ENCODE measurements at places on chromosomes 16 and 17.
A peak's percentile ranks its signal among the peaks of the same experiment; 100 is the strongest.

- no peak for DNase-seq
Observed at GRCh38 chr16:9068886-9069285, 22.6 kb upstream of the HAPSTR1 start.

- no peak for DNase-seq
Observed at GRCh38 chr16:20906341-20907255, 6.0 kb downstream of the LYRM1 start.

- DNase-seq: no peak
Observed at GRCh38 chr17:79406316-79406715, 204.5 kb downstream of the RBFOX3 start.

DNA sequence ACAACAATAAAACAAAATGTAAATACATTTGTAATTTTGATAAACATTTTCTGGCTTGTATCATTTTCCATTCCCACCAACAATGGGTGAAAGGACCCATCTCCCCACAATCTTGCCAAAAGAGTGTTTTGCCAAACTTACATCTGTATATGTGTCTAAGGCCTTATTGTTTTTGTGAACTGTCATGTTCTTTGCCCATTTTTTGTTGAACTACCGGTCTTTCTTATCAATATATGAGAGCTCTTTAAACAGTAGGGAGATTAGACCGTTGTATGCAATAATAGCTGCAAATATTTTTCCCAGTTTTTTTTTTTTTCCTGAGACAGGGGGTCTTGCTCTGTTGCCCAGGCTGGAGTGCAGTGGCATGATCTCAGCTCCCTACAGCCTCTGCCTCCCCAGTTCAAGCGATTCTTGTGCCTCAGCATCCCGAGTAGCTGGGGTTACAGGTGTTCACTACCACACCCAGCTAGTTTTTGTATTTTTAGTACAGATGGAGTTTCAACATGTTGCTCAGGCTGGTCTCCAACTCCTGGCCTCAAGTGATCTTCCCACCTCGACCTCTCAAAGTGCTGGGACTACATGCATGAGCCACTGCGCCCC is 9.6 kb upstream of the STX4 start:
- no peak for DNase-seq

GRCh38 chr17:44575403-44575802 is 18.1 kb downstream of the FZD2 start:
- DNase-seq: peak; percentile 52

DNA sequence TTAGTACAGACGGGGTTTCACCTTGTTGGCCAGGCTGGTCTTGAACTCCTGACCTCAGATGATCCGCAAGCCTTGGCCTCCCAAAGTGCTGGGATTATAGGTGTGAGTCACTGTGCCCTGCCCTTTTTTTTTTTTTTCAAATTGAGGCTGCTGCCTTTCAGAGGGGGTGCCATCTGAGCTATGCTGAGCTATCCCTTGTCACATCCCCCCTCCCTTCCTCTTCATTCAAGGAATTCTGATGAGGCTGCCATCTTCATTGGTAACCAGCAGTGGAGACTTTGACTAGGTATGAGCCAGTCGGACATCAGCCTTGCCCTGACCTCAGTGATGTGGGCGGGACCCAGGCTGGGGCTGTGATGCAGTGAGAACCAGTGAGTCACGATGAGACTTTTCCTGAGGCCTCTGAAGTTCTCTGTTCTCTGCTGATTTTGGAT is 24.4 kb upstream of the GPT2 start:
- no peak for DNase-seq

- DNase-seq: no peak
Observed at GRCh38 chr17:44310188-44310587, 1.8 kb downstream of the RUNDC3A start.

- DNase-seq: no peak
Observed at GRCh38 chr17:48506246-48506645, 24.6 kb downstream of the HOXB1 start.

- no peak for DNase-seq
Observed at GRCh38 chr17:17527534-17527933, 31.3 kb upstream of the RASD1 start.

DNA sequence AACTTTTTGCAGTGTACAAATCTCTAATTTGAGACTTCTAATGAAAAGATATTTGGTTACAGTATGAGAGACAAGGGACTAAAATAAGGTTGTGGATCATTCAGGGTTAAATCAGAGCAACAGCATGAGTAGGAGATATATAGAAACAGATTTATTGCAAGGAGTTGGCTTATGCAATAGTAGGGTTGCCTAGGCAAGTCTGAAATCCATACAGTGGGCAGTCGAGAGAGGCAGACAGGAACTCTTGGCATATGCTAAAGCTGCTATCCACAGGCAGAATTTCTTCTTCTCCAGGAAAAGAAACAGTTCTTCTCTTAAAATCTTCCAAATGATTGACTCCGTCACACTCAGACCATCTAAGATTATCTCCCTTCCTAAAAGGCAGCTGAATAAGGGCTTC is 500.8 kb downstream of the MAF start:
- DNase-seq: no peak

DNA sequence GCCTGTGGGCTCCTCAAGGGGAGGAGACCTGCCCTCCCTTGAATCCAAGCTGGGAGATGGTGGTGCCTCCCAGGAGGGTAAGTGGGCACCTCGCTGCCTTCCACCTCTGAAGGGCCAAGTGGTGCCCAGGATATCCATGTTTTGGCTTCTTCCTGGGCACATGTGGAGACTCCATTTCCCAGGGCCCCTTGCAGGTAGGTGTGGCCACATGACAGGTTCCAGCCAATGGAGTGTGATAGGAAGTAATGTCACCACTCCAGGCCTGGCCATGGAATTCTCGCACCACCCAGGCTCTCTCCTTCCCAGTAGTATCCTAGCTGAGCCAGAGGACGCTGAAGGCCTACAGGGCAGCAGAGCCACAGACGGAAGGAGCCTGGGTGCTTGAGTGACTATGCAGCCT is 17.6 kb upstream of the PEMT start:
- DNase-seq: peak; percentile 43

DNA sequence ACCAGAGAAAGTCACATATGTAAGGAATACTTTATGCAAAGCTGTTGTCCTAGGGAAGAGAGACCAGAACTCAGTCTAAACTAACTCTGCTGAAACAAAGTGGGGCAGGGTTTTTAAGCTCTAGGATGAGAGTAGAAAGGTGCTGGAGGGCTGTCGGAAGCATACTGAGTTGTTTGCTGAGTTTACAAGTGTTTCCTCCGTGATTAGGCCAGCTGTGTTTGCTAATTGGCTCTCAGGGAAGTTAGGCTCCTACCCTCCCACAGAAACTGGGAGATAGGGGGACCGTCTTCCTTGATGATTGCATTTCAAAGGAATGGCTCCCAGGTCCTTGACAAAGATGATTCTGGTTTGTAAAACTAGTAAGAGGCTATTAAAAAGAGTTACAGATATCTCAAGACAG is 24.4 kb upstream of the CRYM start:
- no peak for DNase-seq

DNA sequence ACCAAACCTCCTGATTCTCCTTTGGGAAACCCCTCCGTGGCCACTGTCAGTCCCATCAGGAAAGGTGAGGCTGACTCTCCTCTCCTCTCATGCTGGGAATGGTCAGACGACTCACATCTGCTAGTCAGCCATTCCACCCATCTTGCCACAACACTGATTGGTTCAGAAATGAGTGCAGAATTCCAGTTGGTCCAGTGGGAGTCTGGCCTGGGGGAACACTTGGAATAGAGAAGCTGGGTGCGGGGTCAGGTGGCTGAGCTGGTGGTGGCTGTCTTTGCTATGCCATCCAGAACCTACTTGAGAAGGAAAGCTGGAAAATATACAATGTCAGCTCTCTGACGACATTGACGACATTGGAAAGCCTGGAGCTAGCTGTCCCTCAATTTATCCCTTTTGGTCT is 23.6 kb upstream of the PLLP start:
- no peak for DNase-seq

DNA sequence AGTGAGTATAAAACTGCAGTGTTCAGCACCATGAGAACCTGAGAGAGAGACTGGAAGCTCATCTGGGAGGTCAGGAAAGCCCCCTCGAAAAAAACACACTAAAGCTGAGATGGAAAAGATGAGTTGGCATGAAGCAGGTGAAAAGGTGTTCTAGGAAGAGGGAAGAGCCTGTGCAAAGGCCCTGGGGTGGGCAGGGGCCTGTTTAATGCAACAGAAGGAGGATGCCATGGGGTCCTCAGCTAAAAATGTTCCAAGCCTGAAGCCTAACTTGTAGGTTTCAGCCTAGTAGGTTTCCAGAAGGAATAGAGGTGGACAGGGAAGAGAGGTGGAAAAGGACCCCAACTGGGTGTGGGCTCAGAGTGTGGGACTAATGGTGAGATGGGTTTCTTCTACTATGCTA is 242.3 kb upstream of the ZFHX3 start:
- no peak for DNase-seq

DNA sequence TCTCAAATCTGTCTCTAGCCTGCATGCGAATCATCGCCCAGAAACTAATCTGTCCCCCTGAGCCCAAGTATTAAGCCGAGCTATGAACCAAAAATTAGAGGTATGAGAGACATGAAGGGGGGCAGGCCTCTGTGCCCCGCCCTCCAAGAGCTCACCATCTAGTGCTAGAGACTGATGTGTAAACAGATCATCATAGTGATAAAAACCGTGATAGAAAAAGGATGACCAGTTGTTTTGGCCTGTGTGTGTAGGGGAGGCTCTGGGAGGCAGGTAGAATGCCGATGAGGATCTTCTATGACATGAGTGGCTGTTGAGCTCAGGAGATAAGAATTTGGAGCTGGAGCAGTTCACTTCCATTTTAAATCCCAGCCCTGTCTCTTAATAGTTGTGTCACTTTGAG is 89.1 kb upstream of the TBX2 start:
- DNase-seq: no peak

- DNase-seq: no peak
Observed at GRCh38 chr17:65598746-65599145, 37.3 kb upstream of the AXIN2 start.

DNA sequence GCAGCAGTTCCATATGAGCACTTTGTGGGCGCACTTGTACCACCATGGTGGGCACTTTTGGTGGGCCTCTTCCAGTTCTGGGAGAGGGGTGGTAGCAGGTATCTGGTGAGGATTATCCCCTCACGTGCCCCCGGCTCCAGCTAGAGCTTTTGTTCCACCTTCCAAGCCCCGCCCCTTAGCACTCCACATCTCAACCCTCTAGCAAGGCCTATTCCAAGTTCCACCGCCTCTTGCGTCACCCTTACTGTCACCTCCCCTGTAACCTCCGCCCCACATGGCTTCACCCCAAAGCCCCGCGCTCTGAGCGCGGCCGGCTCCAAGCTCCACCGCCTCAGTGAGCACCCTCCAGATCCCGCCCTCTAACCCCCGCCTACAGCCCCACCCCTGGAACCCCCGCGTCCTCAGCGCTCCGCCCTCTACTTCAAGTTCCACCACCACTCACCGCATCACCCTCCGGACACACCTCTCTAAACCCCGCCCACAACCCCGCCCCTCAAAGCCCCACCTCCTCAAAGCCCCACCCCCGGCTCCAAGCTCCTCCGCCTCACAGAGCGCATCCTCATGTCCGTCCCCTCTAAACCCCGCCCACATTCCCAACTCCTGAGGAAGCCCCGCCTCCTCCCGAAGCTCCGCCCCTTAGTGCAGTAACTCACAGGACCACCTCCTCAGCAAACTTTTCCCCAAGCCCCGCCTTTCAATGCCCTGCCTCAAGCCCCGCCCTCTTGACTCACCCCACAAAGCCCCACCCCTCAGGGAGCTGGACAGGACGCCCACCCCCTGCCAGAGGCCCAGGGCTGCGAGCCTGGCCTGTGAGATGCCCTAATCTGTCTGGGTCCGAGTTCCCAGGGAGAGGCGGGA is 11.1 kb downstream of the SCN4A start:
- peak; percentile 81 for DNase-seq

GRCh38 chr16:25897702-25898101 is 205.9 kb downstream of the HS3ST4 start:
- DNase-seq: no peak

DNA sequence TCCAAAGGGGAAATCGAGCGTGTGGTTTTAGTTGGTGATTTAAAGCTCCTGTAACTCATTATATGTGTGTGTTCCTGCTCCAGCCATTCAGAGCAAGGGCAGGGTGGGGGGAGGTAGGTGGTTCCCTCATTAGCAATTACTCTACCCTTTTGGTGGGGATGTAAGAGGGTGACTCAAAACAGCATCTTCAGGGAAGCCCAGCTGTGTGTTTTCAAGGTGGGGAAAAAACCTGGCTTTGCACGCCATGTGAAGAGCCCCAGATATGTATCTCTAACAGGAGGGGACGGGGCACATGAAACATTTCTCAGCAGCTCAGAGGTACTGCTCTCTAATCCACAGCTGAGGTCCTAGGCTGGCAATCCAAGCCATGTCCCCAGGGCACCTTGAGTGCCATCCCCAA is 241.3 kb upstream of the ZFHX3 start:
- no peak for DNase-seq

DNA sequence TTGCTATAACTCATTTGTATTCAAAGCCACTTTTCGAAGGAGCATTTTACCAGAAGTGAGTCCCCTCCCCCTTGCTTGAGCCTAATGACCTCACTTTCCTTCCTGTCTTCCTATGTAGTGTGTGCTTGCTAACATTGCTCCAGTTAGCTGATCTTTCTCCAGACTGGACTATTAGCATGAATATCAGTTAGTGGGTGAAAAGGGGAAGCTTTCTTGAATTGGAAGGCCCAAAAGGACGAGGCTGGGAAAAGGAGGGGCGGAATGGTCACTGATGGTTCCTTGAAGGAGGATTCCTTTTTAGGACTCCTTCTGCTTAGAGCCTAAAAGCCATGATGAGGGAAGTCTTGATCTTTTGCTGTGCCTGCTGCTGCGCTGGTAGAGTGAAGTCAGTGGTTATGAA is 11.9 kb downstream of the MAP3K3 start:
- no peak for DNase-seq

DNA sequence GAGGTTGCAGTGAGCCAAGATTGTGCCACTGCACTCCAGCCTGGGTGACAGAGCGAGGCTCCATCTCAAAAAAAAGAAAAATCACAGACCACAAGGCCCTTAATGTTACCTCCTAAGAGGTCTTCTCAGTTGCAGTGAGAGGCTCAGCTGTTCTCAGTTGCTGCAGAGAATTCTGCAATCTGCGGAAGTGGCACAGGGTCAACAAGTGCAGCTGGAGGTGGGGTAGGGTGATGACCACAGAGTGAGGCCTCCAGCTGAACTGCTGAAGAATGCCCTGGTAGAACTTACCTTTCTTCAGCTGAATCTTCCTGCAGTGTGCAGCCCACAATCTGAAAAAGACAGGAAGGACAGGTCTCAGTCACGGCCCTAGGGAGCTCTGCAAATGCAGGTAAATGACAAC is 26.3 kb downstream of the CNTNAP1 start:
- no peak for DNase-seq

GRCh38 chr16:69013991-69014390 is 91.5 kb upstream of the HAS3 start:
- DNase-seq: no peak

GRCh38 chr17:77959926-77960521 is 1.5 kb downstream of the TNRC6C start:
- no peak for DNase-seq

GRCh38 chr16:86012221-86012620 is 113.3 kb downstream of the IRF8 start:
- no peak for DNase-seq

GRCh38 chr17:50352072-50352692 is 6.3 kb downstream of the XYLT2 start:
- no peak for DNase-seq
